ENCODE measurements at places on chromosomes 12 and 14.

- H3K27ac ChIP-seq: no peak overlapping the region
- peaks cover 13% of the 10 kb centered on the region for H3K4me1 ChIP-seq
- DNase-seq: no peak
- no peaks in the 10 kb centered on the region for H3K36me3 ChIP-seq
- no peaks in the 10 kb centered on the region for H3K27me3 ChIP-seq
- H3K4me3 ChIP-seq: no peak overlapping the region
Observed at GRCh38 chr12:108320507-108321293, 18.4 kb downstream of the CMKLR1 start.

GRCh38 chr12:131123817-131124216 lies 170.1 kb downstream of the ADGRD1 start:
- no peaks in the 10 kb centered on the region for H3K27me3 ChIP-seq
- no peak overlapping the region for H3K4me3 ChIP-seq
- DNase-seq: no peak
- no peaks in the 10 kb centered on the region for H3K36me3 ChIP-seq
- no peaks in the 10 kb centered on the region for H3K4me1 ChIP-seq
- no peak overlapping the region for H3K27ac ChIP-seq

DNA sequence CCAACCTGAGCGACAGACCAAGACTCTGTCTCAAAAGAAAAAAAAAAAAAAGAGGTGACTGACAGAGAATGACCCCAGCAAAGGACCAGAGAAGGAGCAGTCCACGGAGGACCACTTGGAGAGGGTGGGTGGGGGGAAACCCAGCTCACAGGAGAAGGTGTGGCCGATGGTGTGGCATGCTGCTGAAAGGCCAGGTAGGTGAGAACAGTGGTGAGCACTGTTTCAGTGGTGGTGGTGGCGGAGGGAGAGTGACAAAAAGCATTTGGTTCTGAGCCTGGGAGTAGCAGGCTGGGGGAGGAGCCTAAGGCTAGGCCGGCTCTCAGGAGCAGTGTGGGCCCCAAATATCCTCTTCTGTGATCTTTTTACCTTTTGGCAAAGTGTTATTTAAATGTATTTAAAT lies 63.8 kb downstream of the IRF2BPL start:
- no peaks in the 10 kb centered on the region for H3K27me3 ChIP-seq
- peaks cover 18% of the 10 kb centered on the region for H3K4me1 ChIP-seq
- peaks cover 19% of the 10 kb centered on the region for H3K36me3 ChIP-seq

DNA sequence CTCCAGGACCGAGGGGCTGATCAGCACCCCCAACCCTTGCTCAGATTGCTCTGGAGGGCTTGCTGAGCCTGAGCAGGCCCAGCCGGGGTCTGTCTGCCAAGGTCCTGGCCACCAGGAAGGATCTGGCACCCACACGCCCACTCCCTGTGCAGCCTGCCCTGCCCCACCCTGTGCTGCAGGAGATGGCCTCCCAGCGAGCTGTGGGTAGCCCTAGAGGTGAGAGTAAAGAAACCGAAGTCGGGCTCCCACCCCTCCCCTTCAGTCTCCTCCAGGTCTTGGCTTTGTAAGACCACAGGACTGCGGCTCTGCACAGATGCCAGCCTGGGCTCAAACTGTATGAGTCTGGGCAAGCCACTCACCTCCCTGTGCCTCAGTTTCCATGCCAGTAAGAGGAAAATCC lies 307.8 kb downstream of the BCL11B start:
- H3K4me3 ChIP-seq: no peak overlapping the region
- no peak overlapping the region for H3K27ac ChIP-seq
- DNase-seq: no peak
- H3K4me1 ChIP-seq: no peaks in the 10 kb centered on the region

- no peaks in the 10 kb centered on the region for H3K36me3 ChIP-seq
- no peak overlapping the region for H3K4me3 ChIP-seq
- DNase-seq: no peak
- H3K4me1 ChIP-seq: peaks cover 11% of the 10 kb centered on the region
Observed at GRCh38 chr12:7961395-7962178, 25.6 kb upstream of the SLC2A3 start.

DNA sequence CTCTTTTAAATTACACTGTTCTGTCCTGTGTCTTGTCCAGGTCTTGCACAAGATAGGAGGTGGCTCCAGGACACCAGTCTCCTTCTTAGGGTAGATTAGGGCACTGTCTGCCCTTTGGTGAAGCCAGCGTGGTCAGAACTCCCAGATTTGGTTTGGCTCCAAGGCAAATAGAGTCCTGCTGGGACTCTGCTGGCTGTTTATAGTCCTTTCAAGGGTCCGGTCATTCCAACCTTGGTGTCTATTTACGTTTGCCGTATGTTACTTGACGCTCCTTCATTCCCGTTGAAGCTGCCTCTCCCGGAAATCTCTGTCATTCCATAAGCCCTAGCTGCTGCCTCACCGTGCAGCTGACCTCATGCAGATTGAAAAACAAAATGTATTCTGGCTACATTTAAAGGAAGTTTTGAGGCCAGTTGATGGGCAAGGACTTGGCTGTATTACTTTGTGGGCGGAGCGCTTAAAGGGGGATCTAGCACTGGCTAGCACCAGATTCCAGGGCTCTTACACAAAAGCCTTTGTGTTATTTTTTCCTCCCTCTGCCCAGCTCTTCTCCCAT lies 180.6 kb downstream of the AKAP6 start:
- H3K27me3 ChIP-seq: no peaks in the 10 kb centered on the region
- H3K4me1 ChIP-seq: peaks cover 5% of the 10 kb centered on the region
- no peak overlapping the region for H3K27ac ChIP-seq
- no peaks in the 10 kb centered on the region for H3K36me3 ChIP-seq
- DNase-seq: peak; percentile 6
- no peak overlapping the region for H3K4me3 ChIP-seq

DNA sequence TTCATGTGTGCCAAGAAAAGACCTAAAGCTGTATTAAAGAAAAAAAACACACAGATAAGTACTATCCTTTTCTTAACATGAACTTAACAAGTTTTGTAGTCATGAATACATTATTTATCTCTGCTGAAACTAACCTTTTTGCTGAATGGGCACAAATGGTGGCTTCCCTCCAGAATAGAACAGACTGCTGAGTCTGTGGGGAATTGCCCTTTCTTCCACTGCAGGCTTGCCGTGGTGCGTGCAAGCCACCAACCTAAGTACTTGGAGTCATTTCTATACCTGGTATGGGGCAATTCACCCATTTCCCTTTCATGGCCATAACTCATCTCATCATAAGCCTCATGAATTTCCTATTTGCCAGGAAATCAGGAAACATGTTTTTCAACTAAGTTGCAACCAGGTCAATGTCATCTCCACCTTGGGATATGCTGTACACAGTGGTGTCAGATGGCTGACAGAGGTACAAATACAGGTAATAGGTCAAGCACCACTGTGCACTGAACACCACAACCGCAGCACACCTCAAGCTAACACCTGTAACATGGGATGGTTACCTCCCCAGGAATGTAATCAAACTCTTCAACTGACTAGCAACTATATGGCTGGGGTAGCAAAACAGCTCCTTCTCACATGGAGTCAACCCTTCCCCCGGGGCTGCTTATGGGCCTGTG lies 49.9 kb downstream of the CATSPERB start:
- no peak overlapping the region for H3K4me3 ChIP-seq
- H3K27ac ChIP-seq: no peak overlapping the region
- no peaks in the 10 kb centered on the region for H3K36me3 ChIP-seq
- no peaks in the 10 kb centered on the region for H3K27me3 ChIP-seq
- DNase-seq: no peak

DNA sequence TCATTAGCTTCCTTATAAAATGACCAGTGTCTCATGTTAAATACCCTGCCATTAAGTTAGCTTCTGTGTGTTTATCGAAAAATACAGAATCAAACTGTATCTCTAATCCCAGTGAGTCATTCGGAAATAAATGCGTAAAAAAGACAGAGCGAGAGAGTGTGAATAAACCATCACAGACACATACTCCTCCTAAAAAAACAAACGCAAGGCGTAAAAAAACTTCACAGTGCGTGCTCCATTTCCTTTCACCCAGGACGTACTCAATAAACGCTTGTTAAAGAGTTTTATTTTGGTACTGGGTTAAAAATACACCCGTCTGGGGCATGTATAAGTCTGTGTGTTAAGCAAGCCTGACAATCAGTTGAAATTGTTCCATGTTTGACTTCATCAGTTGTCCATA lies 58.8 kb upstream of the ISM2 start:
- no peaks in the 10 kb centered on the region for H3K27me3 ChIP-seq
- H3K27ac ChIP-seq: no peak overlapping the region
- no peaks in the 10 kb centered on the region for H3K4me1 ChIP-seq
- H3K4me3 ChIP-seq: no peak overlapping the region

DNA sequence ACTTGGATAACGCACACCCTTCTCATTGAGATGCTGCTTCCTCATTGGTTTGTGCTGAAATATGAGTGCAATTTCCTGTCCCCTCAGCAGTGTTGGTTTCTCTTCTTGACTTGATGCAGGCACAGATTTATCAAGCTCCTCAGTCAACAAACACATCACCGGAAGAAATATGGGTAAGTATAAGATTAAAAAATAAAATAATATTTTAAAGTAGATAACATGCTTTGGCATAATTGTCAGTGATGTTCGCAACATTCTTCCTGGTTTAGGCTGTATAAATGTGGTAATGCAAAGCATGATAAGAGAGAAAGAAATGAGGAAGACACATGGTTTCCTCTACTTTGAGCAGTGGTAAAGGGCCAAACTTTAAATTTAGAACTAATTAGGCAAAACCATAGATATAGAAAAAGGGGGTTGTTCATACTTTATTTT lies at the start of gene GPR65:
Gene GPR65, plus strand, starts transcription at position 86 of the 432 bp plus-strand sequence. CDS start 5,713 bp downstream, outside the sequence.
- no peaks in the 10 kb centered on the region for H3K4me1 ChIP-seq
- no peak within 1 kb of the TSS for H3K4me3 ChIP-seq
- H3K27ac ChIP-seq: no peak within 1 kb of the TSS
- H3K36me3 ChIP-seq: no peaks in the 10 kb centered on the region
- DNase-seq: no peak

DNA sequence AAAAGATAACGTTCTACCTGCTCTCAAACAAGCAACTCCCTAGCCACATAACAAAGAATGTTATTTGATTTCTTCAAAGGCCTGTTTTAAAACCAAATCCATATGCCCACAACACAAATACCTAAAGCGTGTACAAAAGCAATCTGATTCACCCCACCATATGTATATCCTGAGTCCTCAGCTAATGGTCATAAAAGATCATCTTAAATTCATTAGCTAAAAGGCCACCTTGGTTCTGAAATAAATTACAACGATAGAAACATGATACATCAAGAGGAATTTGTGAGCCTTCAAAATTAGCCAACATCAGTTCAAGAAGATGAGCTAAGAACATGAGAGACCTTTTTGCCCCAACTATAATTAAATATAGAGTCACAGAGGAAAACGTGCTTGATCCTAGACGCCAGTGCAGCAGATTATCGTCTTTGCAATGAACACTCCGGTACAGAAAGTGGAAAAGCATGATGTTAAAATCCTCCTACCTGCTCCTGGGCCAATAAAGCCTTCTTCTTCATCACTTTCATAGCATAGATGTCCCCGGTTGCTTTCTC lies 20.0 kb downstream of the CIT start:
- DNase-seq: no peak
- H3K27me3 ChIP-seq: no peaks in the 10 kb centered on the region
- H3K36me3 ChIP-seq: peaks cover 4% of the 10 kb centered on the region
- no peak overlapping the region for H3K4me3 ChIP-seq
- no peak overlapping the region for H3K27ac ChIP-seq

GRCh38 chr12:128938886-128939285 lies 85.6 kb downstream of the GLT1D1 start:
- H3K27ac ChIP-seq: no peak overlapping the region
- no peak overlapping the region for H3K4me3 ChIP-seq
- DNase-seq: peak; percentile 32
- H3K36me3 ChIP-seq: no peaks in the 10 kb centered on the region
- H3K27me3 ChIP-seq: no peaks in the 10 kb centered on the region

DNA sequence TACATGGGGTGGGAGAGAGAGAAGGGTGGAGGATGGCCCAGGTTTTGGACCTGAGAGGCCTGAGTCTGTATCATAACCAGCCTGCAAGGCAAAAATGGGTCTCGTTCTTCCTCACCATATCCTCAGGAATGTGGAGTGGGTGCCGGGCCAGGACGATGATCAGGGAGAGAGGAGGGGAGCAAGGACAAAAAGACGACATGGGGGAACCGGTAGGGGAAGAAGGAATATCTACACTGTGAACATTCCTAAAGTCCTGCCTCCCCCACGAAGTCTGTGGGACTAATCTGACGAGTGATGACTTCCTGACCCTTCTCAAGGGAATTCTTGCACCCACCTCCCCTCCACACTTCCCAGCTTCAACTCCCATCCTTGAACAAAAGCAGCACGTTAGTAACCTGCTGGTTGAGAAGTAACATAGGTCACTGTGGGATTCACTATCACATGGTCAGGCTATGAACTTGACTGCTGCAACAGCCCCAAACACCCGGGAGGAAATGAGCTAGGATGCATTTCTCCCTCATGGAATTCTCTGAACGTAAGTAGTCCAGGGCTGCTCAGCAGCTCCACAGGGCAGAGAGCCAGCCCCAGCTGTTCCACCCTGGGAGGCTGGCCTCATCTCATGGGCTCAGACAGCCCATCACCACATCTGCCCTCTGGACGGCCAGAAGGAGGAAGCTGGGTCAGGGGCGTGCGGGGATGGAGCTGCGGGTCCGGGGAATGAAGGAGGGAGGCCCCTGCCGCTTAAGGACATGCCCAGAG lies 36.8 kb upstream of the VWF start:
- DNase-seq: no peak
- H3K4me3 ChIP-seq: no peak overlapping the region
- H3K27me3 ChIP-seq: no peaks in the 10 kb centered on the region
- no peak overlapping the region for H3K27ac ChIP-seq
- H3K36me3 ChIP-seq: no peaks in the 10 kb centered on the region
- H3K4me1 ChIP-seq: peaks cover 19% of the 10 kb centered on the region

GRCh38 chr14:104291123-104292000 lies 153.0 kb downstream of the KIF26A start:
- H3K36me3 ChIP-seq: no peaks in the 10 kb centered on the region
- H3K27me3 ChIP-seq: no peaks in the 10 kb centered on the region
- DNase-seq: no peak
- H3K4me3 ChIP-seq: no peak overlapping the region
- no peak overlapping the region for H3K27ac ChIP-seq

DNA sequence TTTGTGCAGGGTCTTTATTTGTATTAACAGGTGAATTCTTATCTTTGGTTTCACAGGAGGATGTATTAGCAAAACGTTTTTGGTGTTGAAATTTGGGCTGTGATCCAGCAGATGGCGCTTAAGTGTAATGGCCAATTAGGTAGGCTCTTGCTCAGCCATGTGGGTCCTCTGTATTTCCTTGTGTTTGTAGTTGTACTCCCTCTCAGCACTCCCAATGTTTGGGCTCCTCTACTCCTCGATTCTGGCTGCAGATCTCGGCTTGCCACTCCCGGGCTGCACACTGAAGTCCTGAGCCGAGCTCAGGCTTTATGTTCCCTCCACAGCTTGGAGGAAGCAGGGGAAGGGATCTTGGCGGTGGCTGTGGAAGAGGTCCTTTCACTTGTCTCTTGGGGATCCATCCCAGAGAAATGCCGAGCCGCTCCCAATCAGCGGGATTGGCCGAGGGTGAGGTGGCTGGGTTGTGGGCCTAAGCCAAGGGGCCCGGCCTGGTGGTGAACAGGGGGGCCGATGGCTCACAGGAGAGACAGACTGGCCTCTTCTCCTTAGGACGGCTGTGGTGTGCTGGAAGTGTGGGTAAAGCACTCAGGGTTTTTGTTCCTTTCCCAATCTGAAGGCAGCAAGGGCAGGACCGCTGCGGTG lies 133.7 kb downstream of the AEBP2 start:
- H3K4me1 ChIP-seq: no peaks in the 10 kb centered on the region
- no peak overlapping the region for H3K27ac ChIP-seq
- H3K36me3 ChIP-seq: peaks cover 2% of the 10 kb centered on the region
- no peaks in the 10 kb centered on the region for H3K27me3 ChIP-seq
- peak; percentile 48 for DNase-seq

GRCh38 chr12:66617991-66618390 lies 60.9 kb downstream of the GRIP1 start:
- no peak for DNase-seq
- no peaks in the 10 kb centered on the region for H3K4me1 ChIP-seq
- no peaks in the 10 kb centered on the region for H3K36me3 ChIP-seq
- H3K27me3 ChIP-seq: no peaks in the 10 kb centered on the region
- no peak overlapping the region for H3K27ac ChIP-seq

Data from trophoblast cell (in vitro differentiated cells and primary cell).